Frontal cortex (tissue), 4 donors: ENCODE measurements at places on chromosomes 16 and 17. TPM values are rescaled to one million over a fixed set of nuclear protein-coding genes. Genes with fewer than 3 reads are reported as not detected.

DNA sequence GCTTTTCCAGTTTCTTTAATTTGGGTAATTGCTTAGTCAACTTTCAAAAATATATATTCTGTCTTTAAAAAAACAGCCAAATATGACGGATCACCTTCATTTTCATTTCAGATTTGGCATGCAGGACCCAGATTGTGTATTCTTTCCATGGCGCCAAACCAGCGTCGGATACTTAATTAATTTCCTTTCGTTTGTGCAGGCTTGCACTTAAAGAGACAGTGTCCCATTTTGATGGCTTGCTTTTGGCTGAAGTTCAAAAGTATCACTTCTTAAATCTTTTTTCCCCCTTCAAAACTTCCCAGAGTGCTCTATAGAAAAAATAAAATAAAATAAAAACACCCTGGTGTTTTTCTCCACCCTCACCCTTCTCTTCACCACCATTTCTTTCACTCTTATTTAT is 394.5 kb upstream of the SOX9 start:
- DNase-seq, result no peak

Gene ARMC7
- total RNA-seq, result 2.4 TPM

GRCh38 chr16:9115277-9115676 is 23.8 kb downstream of the HAPSTR1 start:
- DNase-seq, result no peak

Gene TPSD1
- not detected for total RNA-seq

- no peak for DNase-seq
Observed at GRCh38 chr16:88948781-88949490, 28.1 kb downstream of the CBFA2T3 start.

DNA sequence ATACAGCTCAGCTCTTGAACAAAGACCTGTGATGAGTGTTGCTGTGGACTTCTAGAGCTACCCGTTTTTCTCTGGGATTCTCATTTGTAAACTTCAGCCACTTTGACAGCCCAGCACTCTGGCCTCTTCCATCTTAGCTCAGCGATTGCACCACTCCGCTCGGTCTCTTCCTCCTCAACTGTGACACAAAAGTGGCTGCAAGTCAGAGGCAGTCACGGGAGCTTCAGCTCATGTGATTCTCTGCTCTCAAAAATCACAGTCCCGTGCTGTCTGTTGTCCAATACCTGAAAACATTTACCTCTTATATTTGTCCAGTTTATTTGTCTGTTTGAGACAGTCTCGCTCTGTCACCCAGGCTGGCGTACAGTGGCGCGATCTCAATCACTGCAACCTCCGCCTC is 75.7 kb upstream of the DNAH17 start:
- no peak for DNase-seq
